ENCODE measurements at places on chromosomes 7 and 10. TPM values are rescaled to one million over a fixed set of nuclear protein-coding genes. Genes with fewer than 3 reads are reported as not detected.
A peak's percentile ranks its signal among the peaks of the same experiment; 100 is the strongest.

DNA sequence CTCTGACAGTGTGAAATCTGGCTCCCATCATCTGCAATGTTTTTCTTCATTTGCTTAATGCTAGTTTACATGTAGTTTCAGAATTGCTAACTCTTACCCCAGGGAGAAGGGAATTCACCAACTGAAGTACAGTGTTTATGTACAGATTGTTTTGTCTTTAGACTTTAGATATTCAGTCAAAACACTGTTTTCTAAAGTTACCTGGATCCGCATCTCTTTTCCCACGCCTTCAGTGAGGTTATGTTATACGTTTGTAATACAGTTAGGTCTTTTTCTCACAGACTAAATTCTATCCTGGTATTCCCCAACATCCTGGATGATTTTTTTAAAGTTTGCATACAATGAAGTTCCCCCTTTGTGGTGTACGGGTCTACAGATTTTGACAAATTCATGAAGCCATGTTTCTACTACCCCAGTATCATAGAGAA lies 3.2 kb upstream of the LYZL1 start:
- DNase-seq = no peak

CLDN3 gene
- polyA plus RNA-seq = 67.0 TPM

DNA sequence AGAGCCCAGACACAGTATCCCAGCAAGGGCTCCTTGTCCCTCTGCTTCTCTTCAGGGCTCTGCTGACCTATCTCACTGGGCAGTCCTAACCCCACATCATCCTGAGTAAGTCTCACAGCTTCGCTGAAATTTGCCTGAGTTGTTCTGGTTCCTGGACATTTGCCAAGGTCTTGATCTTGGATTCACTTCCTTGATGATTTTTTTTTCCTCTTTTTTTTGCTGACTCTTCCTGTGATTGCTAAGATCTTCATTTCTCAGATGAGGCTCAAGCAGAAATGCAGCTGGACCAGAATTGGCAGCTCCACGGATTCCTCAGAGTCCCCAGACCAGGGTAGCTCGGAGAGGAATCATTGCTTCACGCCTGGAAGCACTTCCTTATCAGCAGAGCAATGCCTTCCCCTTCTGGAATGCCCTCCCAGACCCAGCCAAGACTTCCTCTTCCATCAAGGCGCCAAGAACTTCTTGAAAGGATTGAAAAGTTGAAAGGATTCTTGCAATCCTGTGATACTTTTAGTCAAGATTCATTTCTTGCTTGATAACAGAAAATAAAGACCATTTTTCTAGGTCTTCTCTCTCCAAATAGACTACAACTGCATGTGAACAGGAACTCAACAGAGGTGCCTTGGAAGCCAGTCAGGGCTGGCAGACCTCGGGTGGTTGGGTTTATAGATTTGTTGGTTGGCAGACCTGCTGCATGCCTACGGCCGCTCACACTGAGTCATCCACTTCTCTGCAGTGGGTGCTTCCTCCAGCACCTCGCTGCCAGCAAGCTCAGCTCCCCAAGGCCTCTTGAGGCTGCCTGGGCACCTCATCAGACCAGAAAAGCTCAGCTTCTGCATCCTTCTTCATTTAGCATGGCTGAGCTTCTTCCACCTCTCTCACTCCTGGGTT lies 8.8 kb upstream of the AFAP1L2 start:
- DNase-seq = no peak

DNA sequence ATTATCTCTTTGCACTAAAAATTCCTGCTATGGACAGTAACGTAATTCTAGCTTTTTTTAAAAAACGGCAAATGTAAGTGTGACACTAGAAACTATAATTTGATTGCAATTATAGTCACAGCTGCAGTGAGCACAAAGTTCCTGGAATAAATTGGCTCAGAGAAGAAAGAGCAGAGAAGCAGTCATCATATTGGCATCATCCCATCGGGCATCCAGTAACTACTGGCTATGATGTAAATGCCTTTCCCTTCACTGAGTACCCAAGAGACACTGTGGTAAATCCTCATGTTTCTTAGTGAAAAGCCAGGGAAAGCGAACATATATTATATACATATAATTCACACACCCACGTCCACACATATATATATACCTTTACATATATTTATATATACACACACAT lies 43.6 kb downstream of the PIP4K2A start:
- no peak for DNase-seq

GRCh38 chr7:128938544-128939074 lies 882 bp downstream of the IRF5 start:
- DNase-seq = no peak

GRCh38 chr7:2572101-2572842 lies 13.5 kb downstream of the IQCE start:
- no peak for DNase-seq

- peak; percentile 55 for DNase-seq
These were observed 5.6 kb downstream of the RAPGEF5 start for GRCh38 chr7:22351329-22351692.

ARHGEF35 gene
- 27.3 TPM for polyA plus RNA-seq

GRCh38 chr7:10101351-10101750 lies 872.3 kb upstream of the PHF14 start:
- DNase-seq = no peak
